ENCODE measurements at places on chromosomes 2 and 18.
A peak's percentile ranks its signal among the peaks of the same experiment; 100 is the strongest.

DNA sequence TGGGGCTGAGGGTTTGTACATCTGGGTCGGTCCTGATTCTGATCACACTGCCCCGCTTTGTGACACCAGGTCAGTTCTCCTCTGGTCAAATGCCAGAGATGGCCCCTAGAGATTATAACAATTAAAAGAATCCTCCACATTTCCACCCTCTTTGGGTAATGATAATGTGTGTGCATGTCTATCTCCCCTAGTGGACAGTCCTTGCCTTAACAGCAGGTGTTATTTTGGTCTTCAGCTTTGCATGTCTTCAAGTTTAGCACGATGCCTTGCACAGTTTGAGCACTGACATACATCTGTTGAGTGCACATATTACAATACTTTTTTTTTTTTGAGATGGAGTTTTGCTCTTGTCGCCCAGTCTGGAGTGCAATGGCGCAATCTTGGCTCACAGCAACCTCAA lies 25.7 kb upstream of the COX7A2L start:
- DNase-seq = no peak

DNA sequence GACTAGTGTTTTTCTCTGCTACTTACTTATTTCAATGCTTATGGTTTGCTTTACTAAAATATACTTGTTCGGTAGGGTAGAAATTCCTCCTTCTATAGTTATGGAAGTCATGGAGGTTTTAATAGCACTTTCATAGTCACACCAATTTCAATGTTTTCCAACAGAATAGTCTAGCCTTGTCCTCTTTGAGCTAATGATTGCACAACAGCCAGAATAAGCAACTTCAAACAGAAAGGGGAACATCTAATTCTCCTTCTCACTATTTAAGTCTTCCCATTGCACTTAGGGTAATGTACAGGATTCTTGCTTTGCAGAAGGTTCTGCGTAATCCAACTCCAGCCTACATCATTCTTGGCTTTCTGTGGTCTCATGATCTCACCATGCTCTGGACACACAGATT lies 287.7 kb upstream of the GCFC2 start:
- DNase-seq = no peak

DNA sequence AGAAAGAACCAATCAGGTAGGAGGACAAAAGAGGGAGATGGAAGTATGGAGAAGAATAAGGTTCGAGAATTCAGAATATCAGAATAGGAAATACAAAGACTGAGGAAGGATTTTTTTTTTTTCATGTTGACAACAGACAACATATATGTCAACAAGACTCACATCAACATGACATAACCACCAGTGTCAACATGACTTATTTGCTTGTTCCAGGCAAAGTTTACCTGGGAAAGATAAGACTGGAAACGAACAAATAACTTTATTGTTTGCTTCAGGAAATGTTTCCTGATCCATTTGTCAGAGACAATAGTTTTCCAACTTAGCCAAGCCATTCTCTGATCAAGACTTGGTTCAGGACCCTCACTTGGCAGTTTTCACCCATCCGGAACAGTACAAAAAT lies 321.9 kb upstream of the NETO1 start:
- no peak for DNase-seq

DNA sequence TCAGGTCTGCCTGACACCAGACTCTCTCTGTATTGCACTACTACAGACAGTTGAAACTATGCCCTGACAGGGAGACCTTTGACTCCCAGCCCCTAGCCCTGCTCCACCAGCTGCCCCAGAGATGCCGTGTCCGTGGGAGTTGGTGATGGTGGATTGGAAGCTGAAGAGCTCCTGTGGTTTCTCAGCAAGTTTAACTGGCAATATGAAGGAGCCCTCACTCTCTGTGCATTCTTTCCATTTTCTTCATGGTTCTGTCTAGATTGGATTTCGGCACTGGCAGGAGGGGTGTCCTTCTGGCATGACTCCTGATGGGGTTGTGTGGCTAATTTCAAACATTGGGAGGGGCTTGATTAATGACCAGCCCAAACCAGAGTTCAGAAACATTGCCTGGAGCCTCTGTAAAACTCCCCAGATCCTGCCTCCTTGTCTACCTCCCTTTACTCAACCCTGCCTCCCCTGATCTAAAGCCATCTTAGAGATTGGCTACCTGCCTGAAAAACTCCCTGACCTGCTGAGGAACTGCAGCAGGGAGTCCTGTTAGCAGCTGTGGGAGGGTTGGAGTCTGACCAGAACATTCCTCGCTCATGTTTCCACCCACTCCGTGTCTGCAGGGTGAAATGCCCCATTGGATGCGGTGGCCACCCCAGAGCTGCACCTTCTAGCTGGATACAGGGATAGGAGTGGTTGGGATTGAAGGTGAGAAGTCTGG lies 206.9 kb upstream of the SPRED2 start:
- DNase-seq = no peak

- peak; percentile 21 for DNase-seq
These were observed 11.9 kb upstream of the BCL2L11 start for GRCh38 chr2:111108745-111109271.
